ENCODE measurements at places on chromosomes 16 and 17.

GRCh38 chr17:45341533-45342158 lies 24.8 kb upstream of the MAP3K14 start:
- no peak for DNase-seq

DNA sequence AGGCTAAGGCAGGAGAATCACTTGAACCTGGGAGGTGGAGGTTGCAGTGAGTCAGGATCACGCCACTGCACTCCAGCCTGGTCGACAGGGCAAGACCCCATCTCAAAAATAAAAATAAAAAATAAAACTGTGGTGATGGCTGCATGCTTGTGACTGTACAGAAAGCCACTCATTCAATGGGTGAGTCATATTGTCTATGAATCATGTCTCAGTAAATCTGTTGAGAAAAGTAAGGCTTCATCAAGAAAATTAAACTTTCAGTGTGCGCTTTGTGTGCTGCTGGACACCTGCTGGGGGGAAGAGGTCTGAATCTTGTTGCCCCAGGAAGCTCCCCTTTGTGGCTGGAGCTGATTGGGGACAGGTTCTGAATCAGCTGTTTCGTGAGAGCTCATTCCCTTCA lies 11.3 kb downstream of the NUBP1 start:
- DNase-seq = no peak

DNA sequence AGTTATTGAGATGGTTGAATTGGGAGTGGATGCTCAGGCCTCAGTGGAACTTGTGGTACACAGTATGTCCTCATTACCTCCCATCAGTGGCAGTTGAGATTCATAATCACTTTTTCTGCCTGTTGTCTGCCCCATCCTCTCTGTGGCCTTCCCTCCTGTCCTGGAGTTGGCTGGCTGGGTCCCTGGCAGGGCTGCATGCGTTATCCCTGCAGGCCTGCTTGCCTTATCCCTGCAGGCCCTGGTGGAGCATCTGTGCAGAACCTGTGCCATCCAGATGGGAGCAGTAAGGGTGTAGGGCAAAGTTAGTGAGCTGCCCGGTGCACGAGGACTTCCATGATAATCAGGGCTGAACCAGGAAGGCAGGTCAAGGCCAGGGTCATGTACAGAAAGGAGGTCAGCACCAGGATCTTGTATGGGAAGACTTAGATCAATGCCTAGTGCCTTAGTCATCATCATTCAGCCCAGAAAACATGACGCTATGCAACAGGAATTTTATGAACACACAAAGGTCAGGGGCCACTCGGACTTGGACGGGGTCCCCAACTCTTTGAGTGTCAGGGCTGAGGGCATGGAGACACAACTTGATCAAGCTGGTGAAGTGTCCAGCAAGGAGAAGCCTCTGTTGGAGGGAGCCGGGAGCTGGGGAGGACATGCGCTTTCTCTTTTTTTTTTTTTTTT lies 47.2 kb downstream of the ABCC1 start:
- DNase-seq = no peak

GRCh38 chr16:30173054-30173453 lies 10.3 kb upstream of the CORO1A start:
- no peak for DNase-seq

DNA sequence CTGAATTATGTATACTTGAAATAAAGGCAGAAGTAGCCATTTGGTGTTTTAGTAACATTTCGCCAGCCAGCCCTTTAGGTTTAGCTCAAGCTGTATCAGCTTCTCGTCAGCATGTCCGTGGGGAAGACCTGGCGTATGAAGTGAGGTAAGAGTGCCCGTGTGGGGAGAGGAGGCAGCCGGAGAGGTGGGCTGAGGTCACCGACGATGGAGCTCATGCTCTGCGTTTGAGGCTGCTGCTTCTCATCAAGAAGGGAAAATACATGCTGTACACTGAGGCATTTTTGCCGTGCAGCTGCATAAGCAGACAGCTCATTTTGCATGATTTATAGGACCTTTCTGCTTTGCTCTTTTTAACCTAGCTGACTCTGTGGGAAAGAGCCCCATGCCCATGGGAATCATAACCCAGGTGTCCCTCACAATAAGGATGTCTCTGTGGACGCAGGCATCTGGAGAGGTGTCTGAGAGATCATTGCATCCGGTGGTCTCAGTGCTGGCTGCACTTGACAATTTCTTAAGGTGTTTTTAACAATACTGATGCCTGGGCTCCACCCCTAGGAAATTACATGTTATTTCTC lies 179.1 kb downstream of the ABCC12 start:
- no peak for DNase-seq

- DNase-seq = no peak
These were observed 4.1 kb downstream of the HS3ST6 start for GRCh38 chr16:1914084-1914608.

DNA sequence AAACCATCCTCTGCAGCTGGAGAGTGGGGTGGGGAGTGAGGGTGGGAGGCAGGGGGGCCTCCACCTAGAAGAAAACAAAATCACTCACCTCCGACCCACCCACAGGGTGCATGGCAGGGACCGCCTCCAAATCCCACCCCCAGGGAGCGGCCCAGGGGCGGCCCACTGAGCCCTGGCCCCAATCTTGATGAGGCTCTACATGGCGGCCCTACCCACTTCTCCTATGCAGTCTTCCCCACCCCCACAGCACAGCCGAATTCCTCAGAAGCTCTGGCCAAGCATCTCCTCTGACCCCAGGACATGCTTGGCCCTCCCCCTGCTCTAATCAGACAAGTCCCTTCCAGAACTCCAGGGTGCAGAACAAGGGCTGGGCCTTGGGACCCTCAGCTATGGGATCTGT lies 18.2 kb upstream of the FASN start:
- no peak for DNase-seq

- DNase-seq = no peak
These were observed 21.0 kb downstream of the LGALS3BP start for GRCh38 chr17:78958641-78959127.

- no peak for DNase-seq
These were observed 15.5 kb upstream of the NFATC3 start for GRCh38 chr16:68069511-68070248.

DNA sequence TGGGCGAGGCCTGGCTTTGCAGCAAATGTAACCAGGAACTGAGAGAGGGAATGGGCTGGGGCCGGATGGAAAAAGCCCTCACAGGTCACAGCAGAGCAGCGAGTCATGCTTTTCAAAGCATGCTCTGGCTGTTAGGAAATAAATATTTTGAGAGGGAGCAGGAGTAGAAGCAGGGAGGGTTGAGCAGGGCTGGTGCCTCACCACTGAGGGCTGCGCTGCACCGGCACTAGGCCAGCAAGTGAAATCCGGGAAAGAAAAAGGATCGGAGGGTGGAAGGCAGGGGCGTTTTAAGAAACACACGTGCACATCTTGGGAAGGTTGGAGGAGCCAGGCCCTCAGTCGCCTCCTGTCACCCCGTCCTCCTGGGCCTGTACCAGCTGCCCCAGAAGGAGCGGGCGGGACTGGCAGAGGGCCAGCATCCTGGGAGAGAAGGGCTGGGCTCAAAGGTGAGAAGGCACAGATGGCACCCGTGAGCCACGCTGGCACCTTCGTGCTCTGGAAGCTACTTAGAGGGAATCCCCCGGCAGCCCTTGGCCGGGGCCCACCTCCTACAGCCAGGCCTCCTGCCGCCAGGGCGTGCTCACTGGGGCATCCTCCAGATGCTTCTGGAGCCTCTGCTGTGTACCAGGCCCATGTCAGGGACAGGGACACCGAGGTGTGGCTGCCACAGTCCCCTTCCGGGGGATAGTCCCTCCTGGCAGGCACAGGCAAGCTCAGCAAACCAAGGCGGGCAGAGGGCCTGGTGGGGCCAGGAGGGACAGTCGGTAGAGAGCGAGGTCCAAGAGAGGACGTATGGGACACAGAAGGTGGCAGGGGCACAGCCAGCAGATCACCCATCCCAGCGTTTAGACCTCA lies 71.5 kb upstream of the PLCG2 start:
- no peak for DNase-seq

- DNase-seq = peak; percentile 61
These were observed 2.3 kb upstream of the ACTG1 start for GRCh38 chr17:81514739-81515529.

DNA sequence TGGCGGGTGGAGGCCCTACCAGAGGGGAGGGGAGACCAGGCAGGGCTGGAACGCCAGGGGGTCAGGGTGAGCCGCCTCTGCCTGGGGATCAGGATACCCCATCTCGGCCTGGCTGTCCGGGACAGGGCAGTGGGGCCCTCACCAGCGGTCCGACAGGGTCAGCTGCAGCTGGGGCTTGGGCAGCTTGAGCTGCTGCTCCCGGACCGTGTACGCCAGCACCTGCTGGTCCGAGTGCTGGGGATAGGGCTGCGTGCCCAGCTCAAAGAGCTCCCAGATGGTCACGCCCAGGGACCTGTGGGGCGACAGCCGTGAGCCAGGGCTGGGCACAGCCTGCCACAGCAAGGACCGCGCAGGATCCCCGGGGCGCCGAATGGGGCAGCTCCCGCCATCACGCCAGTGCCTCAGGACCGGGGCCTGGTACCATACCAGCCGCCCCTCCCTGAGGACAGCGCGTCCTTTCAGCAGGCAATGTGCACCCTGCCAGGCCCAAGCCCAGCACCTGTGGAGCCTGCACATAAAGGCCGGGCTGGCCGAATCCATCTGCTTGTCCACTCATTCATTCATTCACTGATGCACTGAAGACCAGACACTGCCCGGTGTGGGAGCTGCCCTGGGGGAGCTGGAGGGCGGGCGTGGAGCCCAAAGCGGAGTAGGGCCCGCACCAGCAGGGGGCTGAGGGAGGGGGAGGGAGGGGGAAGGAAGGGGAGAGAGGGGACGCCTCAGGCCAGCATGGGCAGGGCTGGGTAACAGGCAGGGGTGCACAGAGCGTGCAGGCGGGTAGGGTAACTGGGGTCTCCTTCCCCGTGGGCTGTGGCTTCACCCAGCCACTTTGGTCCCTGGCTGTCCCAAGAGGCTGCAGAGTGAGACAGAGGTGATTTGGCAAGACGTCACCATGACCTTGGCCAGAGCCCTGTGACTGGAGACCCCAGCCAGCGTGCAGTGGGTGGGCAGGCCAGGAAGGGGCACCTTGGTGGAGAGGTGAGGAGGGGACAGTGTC lies 42.0 kb upstream of the PVALEF start:
- no peak for DNase-seq

DNA sequence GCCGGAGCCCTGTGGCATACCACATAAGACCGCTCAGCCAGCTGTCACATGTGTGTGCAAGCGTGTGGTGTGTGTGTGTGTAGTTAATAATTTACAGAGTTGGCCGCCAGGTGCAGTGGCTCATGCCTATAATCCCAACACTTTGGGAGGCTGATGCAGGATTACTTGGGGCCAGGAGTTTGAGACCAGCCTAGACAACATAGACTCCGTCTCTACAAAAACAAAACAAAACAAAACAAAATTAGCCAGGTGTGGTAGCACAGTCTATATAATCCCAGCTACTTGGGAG lies 20.4 kb downstream of the SOCS1 start:
- DNase-seq = no peak

GRCh38 chr17:78174870-78175642 lies 6.7 kb downstream of the SYNGR2 start:
- DNase-seq = no peak

DNA sequence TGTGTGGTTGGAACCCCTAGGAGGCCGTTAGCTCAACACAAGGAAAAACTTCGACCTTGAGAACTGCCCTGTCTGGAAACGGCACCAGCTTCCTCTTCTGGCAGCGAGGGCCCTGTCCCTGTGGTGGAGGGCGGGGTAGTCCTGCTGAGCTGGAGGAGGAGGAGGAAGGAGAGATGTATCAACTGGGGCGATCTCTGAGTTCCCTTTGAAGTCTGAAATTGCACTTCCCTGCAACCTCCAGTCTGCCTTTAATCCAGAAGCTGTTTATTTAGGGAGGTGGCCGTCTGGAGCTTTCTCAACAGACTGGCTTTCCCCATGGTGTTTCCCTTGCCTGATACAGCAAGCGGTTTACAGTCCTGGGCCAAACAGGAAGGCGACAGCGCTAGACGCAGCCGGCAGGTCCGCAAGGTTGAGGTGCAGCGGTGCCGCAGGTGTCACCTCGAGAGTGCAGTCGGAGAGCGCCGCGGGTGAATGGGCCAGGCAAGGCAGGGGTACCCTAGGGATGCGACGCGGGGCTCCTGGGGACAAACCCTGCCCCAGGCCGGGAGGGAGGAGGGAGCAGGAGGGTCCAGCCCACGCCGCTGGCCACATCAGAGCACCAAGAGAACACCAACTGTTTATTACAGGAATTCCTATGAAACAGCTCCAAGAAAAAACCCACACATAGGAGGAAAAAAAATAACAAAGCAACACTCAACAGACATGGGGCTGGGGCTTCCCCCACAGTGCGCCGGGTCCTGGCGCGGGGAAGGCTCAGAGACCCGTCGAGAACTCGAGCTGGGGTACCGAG lies 11.4 kb upstream of the MRPS23 start:
- no peak for DNase-seq

DNA sequence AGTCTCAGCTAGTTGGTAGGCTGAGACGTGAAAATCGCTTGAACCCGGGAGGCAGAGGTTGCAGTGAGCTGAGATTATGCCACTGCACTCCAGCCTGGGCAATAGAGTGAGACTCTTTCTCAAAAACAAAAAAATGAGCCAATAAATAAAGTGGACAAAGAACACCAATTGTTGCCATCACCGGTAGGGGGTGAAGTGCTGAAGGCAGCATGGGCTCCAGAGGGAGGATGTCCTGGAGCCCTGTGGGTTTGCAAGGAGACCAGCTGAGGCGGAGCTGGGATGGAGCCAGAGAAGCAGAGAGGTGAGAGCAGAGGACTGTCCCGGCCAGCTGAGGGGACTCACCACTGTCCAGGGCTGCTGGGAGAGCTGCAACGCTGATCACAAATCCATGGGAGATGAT lies 13.8 kb downstream of the CHST6 start:
- DNase-seq = no peak

DNA sequence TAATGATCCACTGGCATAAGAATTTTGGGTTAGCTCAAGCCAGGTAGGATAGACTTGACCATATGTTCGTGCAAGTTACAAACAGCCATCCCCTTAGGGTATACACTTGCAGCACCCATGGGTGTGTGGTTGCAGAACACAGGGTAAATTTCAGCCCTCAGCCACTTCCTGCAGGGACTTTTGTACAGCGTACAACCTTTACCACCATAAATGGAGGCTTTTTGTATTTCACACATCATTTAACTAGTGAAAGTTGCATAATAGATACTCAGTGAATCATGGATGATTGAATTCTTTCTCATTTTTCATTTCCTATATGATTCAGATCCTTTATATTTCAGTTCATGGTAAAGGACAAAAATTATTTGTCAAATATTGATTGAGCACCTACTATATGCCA lies 473.9 kb downstream of the CDH13 start:
- no peak for DNase-seq

GRCh38 chr17:64565563-64565962 lies 58.8 kb downstream of the CEP95 start:
- DNase-seq = no peak

GRCh38 chr16:73131156-73131862 lies 83.4 kb upstream of the ZFHX3 start:
- no peak for DNase-seq

- DNase-seq = no peak
These were observed 94.4 kb downstream of the SHISA9 start for GRCh38 chr16:12995721-12996372.

DNA sequence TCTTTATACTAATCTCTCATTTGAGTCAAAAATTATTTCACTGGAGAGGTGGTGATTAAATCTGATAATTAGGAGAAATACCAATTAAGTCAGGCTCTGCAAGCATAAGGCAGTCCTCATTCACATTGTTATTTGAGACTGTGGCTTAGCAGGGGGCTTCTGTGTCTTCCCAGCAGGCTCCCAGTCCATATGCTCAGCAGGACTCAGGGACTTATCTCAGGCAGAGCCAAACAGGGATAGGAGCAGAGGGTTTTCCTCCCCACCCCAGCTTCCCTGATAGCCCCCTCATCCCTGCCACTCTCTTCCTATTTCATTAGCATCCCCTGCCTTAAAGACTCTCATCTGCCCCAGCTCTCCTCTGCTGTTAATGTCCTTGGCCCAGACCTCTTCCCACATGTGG lies 104.3 kb upstream of the DNAH9 start:
- no peak for DNase-seq

- DNase-seq = no peak
These were observed 65.2 kb downstream of the XPO6 start for GRCh38 chr16:28146536-28146935.
